ENCODE measurements at places on chromosomes 2 and 18.

GRCh38 chr2:110799376-110799775, 67.0 kb downstream of the ACOXL start:
- no peak for DNase-seq

- DNase-seq = no peak
Measured at GRCh38 chr2:73004889-73005596, 66.5 kb downstream of the SFXN5 start.

GRCh38 chr18:49029628-49030027, 78.9 kb upstream of the SMAD7 start:
- DNase-seq = no peak

DNA sequence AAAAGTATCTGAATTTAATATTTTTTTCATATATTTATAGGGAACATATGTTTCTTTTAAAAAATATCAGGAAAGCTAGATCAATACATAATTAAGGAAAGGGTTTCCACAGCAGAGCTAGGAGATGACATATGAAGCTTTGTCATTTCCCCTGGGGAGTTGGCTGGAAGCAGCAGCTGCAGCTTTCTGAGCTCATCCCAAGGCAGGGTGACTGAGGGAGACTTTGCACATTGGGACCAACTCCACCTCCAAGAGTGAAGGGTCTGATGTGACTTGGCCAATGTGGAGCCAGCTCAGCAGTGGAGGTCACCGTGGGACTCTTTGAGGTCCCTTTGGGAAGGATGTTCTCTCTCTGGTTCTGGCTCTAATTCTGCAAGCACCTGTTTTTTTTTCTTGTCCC, 315.1 kb downstream of the RDH14 start:
- no peak for DNase-seq

- DNase-seq = no peak
Measured at GRCh38 chr2:397521-397920, 109.6 kb upstream of the ALKAL2 start.

DNA sequence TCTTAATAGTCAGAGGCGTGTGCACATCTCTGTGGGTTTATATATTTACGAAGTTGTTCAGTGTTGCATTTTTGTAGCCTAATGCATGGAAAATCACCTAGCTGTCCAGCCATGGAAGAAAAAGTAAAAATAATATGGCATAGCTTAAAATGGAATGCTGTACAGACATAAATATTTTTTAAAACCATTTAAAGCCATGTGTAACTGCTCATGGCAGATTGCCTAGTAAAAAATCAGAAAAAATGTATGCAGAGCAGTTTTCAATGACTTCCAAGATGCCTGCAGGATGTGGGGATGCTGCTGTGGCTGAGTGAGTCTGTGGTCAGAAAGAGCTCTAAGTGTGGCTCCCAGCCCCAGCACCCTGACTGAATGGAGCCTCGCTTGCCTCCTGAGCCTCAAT, 64.8 kb upstream of the ALKAL2 start:
- no peak for DNase-seq

GRCh38 chr2:239792405-239793084, 232.6 kb downstream of the NDUFA10 start:
- DNase-seq = no peak

GRCh38 chr2:207767461-207768167, 2.1 kb downstream of the FZD5 start:
- DNase-seq = no peak

DNA sequence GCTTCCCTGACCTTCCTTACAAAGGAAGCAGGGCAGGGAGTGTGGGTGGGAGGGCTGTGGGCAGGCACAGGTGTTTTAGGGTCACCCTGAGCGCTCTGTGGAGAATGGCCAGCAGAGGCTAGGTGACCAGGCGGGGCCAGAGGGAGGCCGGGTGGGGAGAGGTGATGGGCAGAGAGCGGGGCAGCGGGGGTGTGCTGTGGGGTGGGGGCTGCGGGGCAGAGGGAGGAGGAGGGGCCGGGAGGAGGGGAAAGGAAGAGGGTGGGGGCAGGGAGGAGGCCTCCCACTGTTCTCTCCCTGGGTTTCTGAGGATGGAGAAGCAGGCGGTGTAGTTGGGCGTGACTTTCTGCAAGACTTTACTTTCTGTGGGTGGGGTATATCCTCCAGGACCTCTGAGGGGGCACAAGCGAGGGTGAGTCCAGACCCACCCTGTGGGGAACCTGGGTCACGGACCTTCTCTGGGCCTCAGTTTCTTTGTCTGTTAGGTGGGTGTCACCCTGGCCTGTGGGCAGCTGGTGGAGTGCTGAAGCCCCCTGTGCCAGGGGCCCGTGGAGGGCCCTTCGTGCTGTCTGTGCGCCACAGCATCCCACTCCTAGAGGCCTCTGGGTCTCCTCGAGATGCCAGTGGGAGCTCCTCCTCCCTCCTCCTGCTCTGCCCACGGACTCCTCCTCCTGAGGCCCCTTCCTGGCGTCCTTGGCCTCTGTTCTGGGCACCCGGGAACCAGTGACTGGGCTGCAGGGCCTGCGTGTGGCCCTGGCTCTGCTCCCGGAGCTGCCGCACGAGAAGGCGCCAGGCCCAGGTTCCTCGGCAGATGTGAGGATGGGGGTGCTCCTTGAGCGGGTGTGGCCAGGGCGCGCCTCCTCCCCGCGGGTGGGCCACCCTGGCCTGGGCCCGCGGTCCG, 6.3 kb upstream of the NEU4 start:
- no peak for DNase-seq

GRCh38 chr2:51028829-51029228, 3.1 kb downstream of the NRXN1 start:
- DNase-seq = no peak

GRCh38 chr2:28546242-28546641, 50.4 kb downstream of the PLB1 start:
- DNase-seq = no peak

DNA sequence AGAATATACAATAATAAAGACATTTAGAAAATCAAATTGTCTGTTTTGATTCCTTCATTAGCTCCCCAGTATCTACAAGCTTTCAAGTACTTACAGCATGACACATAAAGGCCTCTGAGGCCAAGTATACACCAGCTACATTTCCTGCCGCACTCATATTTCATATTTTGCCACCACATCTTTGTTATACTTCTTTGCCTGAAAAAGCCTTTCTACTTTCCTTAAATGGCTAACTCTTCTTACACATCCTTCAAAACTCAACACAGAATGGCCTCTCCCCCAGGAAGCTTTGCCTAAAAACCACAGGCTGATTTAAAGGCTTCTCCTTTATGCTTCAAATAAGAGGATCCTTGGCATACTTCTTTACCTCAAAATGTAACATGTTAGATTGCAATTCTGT, 4.5 kb downstream of the STK17B start:
- peak; percentile 39 for DNase-seq

DNA sequence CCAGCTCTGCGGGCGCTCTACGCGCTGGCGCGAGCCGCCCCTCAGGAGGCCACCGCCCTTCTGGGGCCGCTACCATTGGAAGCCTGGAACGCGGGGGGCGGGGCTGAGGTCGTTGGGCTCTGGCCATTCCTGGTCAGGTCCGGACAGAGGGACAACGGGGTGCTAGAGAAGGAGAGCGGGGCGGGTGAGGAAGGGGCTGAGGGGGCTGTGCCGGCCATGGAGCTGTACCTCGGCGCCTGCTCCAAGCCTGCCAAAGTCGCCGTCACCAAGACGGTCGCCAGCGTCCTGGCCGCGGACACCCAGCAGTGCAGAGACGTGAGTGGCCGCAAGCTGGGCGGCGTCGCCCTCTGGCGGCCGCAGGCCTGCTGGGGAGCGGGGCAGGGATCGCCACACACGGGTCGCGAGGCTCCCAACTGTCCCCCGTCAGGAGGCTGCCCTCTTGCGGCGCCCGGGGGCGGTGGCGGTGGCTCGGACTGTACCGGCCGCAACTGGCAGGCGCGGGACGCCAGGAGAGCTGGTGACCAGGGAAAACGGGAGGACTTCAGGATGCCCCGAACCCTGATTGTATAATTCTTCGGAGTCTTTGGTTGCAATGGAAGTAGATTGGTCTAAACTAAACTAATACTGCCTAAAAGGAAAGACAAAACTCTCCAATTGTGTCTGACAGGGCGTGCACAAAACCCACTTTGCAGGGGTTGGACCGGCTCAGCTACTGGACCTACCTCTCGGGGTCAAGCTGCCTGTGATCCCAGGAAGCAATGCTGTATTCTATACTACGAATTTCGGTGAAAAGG, at the start of gene FSIP2:
Gene FSIP2, plus strand, starts transcription at position 126 of the 794 bp plus-strand sequence. Its CDS starts 91 bp downstream, at position 217.
- DNase-seq = no peak

GRCh38 chr2:148814143-148814859, 60.7 kb upstream of the KIF5C start:
- DNase-seq = peak; percentile 63

- no peak for DNase-seq
Measured at GRCh38 chr2:46230115-46230571, 67.1 kb upstream of the EPAS1 start.

GRCh38 chr2:216113572-216113971, 4.4 kb downstream of the XRCC5 start:
- DNase-seq = no peak

DNA sequence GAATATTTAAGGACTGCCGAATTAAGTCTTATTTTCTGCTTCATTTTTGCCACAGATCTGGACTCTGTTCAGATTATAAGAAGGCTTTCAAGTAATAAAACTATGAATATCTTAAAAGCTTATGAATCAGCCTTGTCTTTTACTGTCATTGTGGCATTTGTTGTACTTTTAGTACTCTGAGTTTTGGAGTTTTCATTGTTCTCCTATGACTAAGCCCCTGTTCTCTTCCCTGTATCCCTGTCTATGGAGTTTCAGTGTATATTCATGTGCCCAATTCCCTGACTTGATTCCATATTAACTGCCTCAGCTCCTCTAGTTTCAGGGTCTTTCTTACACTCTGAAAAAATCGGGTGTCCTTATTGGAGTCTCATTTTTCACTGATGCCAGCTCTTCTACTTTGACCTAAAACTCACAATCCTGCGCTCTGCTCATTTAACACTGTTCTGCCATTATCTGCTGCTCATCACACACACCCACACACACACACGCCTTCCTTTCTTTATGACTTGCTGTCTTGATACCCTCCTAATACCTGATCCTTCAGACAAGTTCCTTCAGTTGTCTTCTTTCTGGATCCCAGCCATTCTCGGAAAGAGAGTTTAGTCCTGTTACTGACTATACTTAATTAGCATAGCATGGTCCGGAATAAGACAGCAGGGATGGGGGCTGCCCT, 511.8 kb downstream of the CPS1 start:
- DNase-seq = no peak

GRCh38 chr2:233563663-233564430, 2.7 kb downstream of the USP40 start:
- peak; percentile 16 for DNase-seq

- DNase-seq = no peak
Measured at GRCh38 chr2:208142240-208142924, 3.6 kb downstream of the CRYGB start.

DNA sequence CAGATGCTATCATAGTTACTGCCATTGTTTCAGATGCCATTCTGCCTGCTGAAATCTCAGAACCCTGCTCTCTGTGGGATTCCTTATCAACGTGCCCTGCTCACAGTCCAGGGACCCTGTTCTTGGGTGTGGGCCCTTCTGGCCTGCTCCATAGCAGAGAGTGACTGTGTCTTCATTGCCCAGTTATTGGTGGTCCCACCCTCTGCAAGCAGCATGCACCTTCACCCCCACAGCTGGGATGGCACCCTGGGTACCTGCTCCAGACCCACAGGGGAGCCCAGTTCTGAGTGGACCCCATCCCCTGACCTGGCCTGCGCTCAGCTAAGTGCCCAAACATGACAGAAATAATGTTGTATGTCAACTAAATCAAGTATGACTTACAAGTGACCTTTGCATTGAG, 36.6 kb downstream of the SMIM21 start:
- DNase-seq = no peak

- peak; percentile 32 for DNase-seq
Measured at GRCh38 chr2:636641-637405, 40.4 kb downstream of the TMEM18 start.

- DNase-seq = no peak
Measured at GRCh38 chr2:122164964-122165363, 409.5 kb downstream of the TSN start.

DNA sequence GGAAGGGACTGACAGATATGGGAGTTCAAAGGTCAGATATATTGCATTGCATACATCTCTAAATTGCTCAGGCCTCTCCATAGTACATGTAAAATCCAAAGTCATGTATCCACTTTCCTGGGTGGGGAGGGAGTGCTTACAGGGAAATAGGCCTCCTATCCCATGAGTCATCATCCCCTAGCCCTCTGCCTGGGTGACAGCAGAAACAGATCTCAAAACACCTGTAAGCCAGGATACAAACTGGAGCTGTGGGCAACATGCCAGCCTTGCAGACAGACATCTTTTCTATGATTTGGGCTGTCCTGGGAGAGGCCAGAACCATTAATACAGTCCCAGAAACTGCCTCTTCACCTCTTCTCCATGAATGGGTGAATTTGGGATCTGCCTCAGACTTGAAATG, 4.8 kb downstream of the ALK start:
- no peak for DNase-seq

GRCh38 chr18:47953471-47953931, 23.0 kb upstream of the SMAD2 start:
- peak; percentile 84 for DNase-seq

DNA sequence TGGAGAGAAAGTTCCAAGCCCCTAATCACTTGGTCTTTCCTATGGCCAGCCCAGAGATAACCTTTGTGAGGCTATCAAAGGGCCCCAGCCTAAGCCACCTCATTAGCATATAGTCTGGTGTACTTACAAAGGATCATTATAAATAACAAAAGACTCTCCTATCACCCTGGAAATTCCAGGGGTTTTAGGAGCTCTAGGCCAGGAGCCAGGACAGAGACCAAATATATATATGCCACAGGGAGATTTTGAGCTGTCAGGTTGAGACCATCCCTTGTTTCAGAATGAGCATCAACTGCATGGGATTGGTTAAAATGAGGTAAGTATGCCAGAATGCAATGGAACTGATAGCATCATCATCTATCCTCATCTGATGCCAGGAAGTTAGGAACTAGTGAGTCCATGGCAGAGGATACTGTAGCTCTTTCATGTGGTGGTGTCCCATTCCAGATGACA, 32.1 kb upstream of the CHRNA1 start:
- no peak for DNase-seq

- no peak for DNase-seq
Measured at GRCh38 chr2:64398516-64399129, 55.3 kb upstream of the LGALSL start.

- peak; percentile 84 for DNase-seq
Measured at GRCh38 chr2:4914551-4914950, 777.6 kb upstream of the SOX11 start.

GRCh38 chr2:85675866-85676548, 8.0 kb upstream of the SFTPB start:
- no peak for DNase-seq

GRCh38 chr2:44051593-44052347, 56.0 kb upstream of the LRPPRC start:
- DNase-seq = no peak

DNA sequence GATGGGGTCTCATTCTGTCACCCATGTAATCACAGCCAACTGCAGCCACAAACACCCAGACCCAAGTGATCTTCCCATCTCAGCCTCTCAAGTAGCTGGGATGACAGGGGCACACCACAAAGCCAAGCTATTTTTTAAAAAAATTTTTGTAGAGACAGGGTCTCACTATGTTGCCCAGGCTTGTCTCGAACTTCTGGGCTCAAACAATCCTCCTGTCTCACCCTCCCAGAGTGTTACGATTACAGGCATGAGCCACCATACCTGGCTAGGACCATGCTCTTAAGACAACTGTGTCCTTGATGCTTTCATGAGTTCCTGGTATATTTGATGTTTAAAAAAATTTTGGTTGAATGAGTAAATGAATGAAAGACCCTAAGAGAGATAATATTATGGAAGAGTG, 19.4 kb downstream of the ABCB11 start:
- DNase-seq = no peak

- no peak for DNase-seq
Measured at GRCh38 chr2:65436824-65437221, 4.4 kb upstream of the SPRED2 start.

- no peak for DNase-seq
Measured at GRCh38 chr2:106280722-106281446, 86.8 kb upstream of the UXS1 start.
